ENCODE measurements at places on chromosomes 5 and 9.

DNA sequence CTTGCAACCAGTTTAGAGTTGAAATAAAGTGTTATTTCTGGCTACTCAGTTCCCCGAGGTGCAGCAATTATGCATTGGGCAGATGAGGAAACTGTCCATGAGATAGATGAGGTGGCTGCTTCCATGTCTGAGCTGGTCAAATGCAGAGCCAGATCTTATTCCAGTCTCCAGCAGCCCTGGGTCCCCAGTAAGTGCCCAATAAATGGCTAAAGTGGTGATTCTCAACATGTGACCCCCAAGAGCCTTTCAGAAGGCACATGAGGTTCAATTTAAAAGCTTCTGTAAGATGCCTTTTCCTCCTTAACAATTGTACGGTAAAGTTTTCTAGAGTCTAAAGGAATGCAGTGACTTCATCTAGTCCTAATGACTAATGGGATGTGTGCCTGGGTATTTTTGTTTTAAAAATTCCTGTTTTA, 17.5 kb downstream of the ATOX1 start:
- DNase-seq: no peak

GRCh38 chr9:38011991-38012390, 57.0 kb downstream of the SHB start:
- DNase-seq: no peak

GRCh38 chr9:101727612-101728524, 10.6 kb downstream of the GRIN3A start:
- DNase-seq: peak; percentile 70

DNA sequence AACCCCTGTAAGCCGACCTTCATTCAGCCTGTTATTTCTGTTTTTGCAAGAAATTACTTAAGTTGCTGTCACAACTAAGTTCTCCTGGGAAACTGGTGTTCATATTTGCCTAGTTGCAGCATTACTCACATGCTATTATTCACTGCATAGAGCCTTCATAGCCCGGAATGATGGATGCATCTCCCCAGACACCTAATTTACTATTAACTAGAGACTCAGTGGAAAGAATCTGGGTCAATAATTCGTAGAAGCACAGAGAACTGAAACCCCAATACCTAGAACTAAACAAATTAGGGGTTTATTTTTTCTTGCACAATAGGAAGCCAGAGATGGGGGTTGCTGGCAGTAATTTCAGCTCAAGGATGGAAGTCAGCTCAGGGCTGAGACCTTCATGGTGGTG, 45.7 kb upstream of the FAM170A start:
- no peak for DNase-seq

- DNase-seq: no peak
Observed at GRCh38 chr9:114096041-114096511, 3.0 kb downstream of the KIF12 start.

DNA sequence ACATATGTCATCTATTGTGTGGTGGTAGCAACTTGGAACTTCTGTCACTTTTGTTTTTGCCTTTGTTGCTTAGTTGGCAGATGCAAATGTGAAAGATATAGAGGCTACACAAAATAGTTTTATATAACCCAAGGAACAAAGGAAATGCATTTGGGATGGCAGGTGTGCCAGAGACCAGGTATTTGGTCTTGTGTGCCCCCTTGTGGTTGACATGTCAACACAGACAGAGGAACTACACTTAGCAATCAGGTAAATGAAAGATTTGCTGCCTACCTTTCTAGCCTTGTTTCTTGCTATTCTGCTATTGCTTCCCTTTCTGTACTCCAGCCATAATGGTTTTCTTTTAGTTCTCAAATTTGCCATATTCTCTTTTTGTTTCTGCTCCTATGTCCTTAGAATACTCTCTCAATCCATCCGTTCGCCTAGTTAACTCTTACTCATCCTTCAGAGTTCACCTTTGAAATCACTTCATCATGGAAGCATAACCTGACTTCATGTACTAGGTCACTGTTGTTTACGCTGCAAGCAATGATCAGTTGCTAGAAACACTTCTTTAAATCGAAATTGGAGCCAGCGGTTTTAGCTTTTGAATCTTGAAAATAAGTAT, 119.5 kb downstream of the TRPM3 start:
- peak; percentile 43 for DNase-seq
